ENCODE measurements at places on chromosomes 3 and 15.

DNA sequence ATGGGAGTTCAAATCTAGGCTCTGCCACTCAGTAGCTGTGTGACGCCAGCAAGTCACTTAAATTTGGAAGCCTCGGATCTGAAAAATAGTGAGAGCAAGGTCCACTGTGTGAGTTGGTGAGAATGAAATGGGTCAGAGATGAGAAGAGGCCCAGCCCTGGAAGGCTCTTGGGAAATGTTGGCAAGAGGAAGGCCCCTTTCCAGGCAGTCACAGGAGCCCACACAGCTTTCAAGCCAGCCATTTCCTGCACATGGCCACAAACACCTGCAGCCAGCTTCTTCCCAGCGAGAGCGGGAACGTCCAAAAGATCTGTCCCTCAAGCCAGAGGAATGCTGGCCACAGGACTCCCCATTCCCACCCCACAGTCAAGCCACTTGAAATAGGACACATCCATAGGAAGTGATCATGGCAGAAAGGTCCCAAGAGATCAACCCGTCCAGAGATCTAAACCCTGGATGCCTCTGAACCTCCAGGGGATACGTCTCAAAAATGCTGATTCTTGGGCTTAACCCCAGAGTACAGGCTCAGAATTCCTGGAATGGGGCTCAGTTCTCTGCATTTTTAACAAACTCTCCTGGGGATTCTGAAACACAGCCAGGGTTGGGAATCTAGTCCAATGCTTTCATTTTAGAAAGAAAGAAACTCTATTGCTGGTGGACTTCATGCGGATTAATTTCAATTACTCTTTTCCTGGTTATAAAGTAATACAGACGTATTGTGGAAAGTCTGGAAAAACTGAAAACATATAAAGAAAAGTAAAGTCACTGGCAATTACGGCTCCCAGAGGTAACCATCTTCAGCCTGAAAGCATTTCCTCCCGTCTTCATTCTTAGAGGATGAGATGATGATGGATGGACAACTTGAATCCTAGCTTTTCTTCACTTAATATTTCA lies 35.9 kb downstream of the NTRK3 start:
- DNase-seq: no peak

DNA sequence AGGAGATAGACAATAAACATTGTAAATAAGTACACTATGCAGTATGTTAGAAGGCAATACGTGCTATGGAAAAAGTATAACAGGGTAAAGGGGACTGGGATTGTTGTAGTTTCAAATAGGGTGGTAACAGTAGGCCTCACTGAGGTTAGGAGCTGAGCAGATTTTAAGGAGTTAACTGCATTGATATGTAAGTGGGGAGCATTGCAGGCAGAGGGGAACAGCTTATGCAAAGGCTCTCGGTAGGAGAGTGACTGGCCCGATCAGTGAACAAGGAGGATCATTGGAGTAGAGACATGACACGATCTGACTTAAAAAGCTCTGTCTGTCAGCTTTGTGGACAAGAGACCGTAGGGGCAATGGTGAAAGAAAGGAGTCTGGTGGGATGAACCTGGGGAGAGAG lies 46.8 kb downstream of the PCCB start:
- no peak for DNase-seq

DNA sequence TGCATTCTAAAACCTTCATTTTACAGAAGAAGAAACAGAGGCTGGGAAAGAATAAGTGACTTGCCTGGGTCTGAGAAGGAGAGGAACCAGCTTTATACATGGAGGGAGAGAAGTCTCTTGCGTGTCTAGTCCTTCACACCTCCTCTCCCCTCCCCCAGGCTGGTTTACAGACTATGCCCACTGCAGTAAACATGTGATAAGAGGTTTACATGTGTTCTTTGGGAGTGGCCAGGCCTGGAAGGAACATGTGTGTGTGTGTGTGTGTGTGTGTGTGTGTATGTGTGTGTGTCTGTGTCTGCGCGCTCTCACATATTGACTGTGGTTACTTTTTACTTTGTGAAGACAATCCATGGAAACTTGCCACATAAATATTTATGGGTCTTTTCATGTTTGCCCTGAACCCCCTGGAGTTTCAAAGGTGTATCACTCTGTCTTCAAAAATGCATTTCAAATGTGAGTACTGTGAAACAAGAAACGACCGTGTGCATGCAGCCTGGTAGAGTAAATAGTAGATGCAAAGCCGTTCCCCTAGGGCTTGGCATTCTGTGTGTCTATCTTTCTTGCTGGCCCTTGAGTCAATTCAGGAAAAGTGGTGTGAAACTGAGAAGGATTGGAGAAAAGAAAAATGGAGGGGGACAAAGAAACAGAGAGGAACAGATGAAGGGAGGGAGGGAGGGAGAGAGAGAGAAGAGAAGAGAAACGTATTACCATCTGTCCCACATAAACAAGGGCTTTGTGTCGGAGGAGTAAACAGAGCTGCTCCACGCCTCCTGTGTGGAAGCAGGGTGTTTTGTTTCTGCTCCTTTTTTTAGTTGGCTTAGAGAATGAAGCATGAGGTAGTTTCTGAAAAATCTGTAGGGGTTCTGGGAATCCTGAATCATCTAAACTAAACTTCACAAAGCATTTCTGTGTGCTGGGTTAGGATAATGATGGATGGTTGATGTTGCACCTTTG lies 51.7 kb downstream of the CLDN11 start:
- no peak for DNase-seq

DNA sequence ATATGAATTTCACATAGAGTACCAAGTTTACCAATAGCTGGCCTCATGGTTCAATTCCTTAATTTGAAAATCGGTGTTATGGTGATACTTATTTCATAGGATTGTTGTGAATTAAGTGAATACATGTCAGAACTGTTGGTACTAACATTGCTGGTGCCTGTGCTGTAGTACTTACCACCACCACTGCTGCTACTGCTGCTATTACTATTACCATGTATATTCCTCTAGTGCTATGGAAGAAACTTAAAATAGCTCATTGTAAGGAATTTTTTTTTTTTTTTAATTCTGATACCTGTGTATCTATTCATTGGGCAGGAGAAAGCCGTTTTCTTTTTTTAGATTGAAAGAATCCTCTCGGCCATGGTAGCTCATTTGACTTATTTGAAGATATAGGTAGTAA lies 3.6 kb downstream of the FYTTD1 start:
- no peak for DNase-seq

DNA sequence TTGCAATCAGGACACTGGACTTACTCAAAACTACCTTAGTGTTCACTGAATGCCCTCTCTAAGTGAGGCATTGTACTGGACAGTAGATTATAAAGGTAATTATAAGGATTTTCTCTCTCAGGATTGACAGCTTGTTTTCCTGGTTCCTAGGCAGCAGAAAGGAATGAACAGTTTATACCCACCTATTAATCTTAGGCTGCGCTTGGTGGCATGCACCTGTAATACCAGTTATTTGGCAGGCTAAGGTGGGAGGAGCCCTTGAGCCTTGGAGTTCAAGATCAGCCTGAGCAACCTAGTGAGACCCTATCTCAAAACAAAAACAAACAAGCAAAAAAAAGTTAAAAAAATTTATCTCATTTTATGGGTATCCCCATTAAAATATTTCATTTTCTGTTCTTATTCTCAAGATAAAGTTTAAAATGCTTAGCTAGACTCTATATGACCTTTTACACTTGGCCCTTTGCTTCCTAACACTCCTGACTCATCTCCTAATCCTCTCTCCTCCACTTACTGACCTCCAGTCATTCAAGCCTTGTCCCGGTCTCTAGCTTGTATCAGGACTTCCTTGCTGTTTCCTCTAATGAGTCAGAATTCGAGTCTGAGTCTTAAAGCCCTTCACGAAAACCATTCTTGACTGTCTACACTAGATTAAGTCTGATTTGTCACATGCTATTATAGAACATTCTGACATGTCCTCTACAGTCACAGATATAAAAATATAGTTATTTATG lies 348.6 kb downstream of the NLGN1 start:
- no peak for DNase-seq

DNA sequence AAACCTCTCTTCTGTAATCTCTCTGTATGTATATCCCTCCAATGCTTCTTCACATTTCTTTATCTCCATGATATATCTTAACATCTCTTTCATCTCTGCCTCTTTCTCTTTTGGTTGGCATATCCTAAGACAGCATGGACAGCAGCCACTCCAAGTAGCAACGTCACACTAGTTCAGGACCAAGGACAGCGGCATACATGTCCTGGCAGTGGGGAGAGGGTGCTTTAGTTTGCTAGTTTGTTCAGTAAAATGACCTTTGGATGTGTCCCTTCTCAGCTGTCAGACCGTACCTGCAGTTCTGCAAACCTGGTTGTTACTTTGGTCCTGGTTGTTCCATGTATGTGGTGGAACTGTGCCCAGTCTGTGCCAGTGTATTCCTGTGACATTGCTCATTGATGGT lies 225.6 kb upstream of the ROPN1 start:
- no peak for DNase-seq

- no peak for DNase-seq
Observed at GRCh38 chr3:130759692-130760338, 13.2 kb upstream of the PIK3R4 start.

GRCh38 chr15:76799760-76800159 lies 105.4 kb downstream of the SCAPER start:
- no peak for DNase-seq

DNA sequence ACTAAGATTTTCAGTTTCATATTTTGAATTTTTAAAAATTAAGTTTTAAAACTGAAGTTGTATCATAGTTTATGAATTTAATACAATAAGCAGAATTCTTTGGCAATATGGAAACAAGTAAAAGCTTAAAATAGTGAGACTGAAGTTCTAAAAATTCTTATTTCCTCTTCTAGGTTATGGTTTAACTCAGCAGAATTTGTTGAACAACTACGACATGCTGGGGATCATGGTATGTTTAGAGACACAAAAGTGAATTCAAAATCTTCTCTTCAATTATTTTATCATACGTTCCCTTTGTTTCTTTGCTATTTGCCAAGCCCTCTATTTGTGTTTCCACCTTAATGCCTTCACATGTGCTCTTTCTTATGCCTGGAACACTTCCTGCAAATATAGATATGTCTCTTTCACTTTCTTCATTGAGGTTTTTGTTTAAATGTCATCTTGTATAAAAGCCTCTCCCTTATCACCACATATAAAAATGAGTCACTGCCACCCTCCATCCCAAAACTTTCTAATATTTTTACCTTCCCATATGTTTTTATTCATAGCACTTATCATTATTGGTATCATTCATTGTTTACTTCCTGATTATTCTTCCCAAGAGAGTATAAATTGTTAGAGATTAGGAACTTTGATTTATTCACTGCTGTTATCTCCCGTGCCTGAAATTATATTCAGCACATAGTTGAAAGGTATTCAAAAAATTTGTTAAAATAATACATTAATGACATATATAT lies 6.4 kb downstream of the SUCNR1 start:
- no peak for DNase-seq

DNA sequence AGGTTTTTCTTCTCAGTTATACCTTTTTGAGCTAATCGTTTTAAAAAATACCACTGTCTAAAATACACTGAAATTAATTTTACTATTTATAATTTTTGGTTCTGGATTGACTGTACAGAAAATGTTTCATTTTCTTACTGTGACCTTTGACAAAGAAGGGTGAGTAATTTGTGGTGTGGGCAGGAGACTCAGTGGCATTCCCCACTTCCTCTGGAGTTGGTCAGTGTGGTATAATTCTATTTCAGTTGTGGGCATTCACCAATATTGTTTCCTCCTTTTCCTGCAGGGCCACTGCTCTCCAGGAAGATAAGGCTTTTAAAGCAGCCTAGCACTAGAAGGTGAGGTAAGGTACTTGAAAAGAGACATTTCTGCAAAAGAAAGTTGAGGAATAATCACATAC lies 6.5 kb downstream of the DAG1 start:
- no peak for DNase-seq

DNA sequence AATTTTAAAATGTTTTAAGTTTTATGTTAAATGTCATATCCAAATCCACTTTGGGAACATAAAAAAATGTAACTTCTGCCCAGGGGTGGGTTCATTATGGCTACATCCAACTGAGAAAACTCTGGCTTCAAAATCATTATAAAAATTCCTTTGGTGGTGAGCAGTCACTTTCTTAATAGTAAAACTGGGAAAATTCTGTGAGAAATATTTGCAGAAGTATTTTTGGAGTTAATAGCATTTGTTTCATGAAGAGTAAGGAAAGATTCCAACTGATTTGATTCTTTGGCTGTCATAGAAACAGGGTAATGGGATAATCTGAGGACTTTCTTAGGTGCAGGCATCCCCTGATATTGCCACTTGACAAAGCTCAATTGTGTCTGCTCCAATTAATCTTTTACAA lies 38.8 kb downstream of the CPA3 start:
- DNase-seq: no peak

DNA sequence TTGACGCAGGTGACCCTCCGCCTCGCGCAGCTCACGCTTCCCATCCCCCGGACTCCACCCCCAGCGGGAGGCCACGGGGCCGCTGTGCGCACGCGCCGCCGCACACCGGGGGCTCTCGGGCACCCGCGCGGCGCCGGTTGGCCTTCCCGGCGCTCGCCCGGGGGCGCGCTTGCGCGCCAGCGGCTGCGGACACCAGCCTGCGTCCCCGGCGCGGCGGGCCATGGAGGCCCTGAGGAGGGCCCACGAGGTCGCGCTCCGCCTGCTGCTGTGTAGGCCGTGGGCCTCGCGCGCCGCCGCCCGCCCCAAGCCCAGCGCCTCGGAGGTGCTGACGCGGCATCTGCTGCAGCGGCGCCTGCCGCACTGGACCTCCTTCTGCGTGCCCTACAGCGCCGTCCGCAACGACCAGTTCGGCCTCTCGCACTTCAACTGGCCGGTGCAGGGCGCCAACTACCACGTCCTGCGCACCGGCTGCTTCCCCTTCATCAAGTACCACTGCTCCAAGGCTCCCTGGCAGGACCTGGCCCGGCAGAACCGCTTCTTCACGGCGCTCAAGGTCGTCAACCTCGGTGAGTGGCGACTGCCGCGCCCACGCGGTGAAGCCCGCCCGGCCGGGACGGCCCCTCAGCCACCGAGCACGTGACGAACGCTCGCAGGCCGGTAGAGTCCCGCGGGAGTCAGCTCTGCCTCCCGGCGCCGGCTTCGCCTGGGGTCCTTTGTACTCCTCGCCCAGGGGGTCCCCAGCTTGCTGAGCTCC lies at the start of gene C15orf61:
C15orf61 (plus strand) TSS at position 103 of the 754 bp plus-strand sequence; CDS start at position 221, 118 bp downstream.
- peak; percentile 45 for DNase-seq

GRCh38 chr3:175640958-175641357 lies 781.8 kb downstream of the NAALADL2 start:
- no peak for DNase-seq

Measured in amygdala (tissue), 56 donors.